Mononuclear cell (primary cell): ENCODE measurements at places on chromosomes 2 and 18. TPM values are rescaled to one million over a fixed set of nuclear protein-coding genes. Genes with fewer than 3 reads are reported as not detected.

Gene PLA2R1
- total RNA-seq, result not detected

Gene NEURL3
- total RNA-seq, result 0.52 TPM

Gene GBX2
- total RNA-seq, result not detected

Gene DHRS9
- 0.42 TPM for total RNA-seq

Gene EVX2
- total RNA-seq, result not detected

Gene RGPD8
- 96.6 TPM for total RNA-seq

Gene SERPINE2
- total RNA-seq, result 2.5 TPM

Gene OR6B2
- not detected for total RNA-seq

Gene PLEK
- 474 TPM for total RNA-seq

Gene SAG
- total RNA-seq, result 0.21 TPM

Gene SLC5A7
- under 0.01 TPM for total RNA-seq

Gene SPOPL
- total RNA-seq, result 56.1 TPM

Gene KLHL30
- total RNA-seq, result not detected

Gene TMEM17
- total RNA-seq, result 0.21 TPM

Gene MDH1B
- not detected for total RNA-seq

Gene BMP10
- total RNA-seq, result not detected

Gene GKN1
- 0.31 TPM for total RNA-seq

Gene CCDC68
- total RNA-seq, result not detected

Gene GAD1
- total RNA-seq, result not detected

Gene LYG1
- 0.52 TPM for total RNA-seq

Gene REG3G
- total RNA-seq, result not detected

Gene DIPK1C
- total RNA-seq, result not detected

Gene SPDYA
- 12.4 TPM for total RNA-seq

Gene RGPD3
- total RNA-seq, result 1.5 TPM

Gene HTR2B
- not detected for total RNA-seq

Gene FIGN
- total RNA-seq, result not detected

Gene LCT
- total RNA-seq, result 0.10 TPM

Gene CD8A
- total RNA-seq, result 25.6 TPM

Gene POTEE
- not detected for total RNA-seq

Gene RFX8
- total RNA-seq, result 0.21 TPM
